ENCODE measurements at places on chromosomes 16 and 17.

DNA sequence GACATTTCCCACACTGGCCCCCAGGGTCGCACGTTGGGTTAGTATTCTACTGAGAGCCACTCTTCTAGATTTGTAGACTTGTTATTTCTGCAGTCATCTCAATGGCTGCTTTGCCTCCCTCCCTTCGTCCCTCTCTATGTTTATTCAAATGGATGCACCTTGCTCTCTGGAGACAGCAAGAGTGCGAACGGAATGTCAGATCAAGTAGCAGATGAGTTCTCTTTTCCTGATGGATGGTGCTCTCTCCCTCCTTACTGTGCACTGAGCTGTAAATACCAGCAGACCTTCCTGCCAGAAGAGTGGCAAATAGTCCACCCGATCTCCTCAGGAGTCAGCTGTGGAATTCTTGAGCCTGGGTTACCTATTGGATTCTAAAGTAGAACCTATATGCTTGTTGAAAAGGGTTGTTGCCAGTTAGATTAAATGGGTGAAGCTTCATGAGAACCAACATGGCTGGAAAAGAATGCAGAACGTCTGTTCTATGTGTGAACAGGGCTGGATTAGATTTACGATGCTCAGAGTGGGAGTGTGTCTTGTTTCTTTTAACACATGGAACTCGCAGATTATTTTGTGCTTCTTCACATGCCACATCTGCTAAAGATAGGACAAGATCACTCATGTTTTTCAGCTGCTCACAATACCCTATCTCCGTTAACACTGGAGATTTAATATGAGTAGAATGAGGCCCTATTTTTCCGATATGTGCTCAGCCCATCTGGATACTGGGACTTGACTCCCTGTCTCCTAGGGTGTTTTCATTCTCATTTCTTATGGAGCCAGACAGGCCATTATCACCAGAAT is 6.1 kb downstream of the GNAO1 start:
- no peak for DNase-seq

DNA sequence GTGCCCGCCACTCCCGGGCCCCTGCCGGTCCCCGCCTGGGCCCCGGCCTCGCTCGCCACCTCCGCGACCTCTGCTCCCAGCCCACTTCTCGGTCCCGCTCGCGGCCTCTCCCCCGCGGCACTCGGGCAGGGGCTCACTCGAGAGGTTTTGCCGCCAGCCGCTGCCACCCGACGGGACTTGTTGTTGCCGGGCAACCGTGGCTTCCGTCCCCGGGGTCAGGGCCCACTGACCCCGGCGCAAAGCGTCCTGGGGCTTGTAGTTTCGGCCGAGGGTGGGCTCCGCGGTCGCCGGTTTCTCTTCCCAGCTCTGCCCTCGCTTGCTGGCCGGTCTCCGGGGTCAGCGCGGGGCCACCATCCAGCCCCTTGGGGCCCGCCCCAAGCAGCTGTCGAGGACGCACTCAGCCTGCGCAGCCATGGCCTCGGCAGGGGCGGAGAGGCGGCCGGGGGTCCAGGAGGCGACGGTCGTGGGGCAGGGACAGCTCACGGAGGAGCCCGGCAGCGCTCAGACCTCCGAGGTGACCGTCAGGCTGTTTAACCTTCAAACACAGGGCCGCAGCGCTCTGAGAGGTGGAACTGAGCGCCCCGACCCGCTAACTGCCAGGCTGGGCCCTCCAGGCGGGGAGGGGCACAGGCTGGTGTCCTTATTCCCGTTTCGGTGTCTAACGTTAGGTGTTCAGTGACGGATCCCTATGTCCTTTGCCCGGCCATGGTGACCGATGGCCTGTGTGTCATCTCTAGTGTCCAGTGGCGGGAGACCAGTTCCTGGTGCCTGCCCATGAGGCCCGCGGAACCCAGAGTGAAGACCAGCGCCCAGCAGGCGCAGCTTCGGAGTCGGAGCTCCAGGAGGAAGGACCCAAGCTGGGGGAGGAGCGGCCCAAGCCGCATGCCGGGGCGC is at the start of the genes C16orf86 and ENKD1:
C16orf86 (plus strand) TSS at position 256 of the 894 bp plus-strand sequence; CDS start at position 413, 157 bp downstream.
ENKD1 (minus strand) TSS at position 192 of the 894 bp plus-strand sequence. CDS start 308 bp downstream, outside the sequence.
- DNase-seq = peak; percentile 80

DNA sequence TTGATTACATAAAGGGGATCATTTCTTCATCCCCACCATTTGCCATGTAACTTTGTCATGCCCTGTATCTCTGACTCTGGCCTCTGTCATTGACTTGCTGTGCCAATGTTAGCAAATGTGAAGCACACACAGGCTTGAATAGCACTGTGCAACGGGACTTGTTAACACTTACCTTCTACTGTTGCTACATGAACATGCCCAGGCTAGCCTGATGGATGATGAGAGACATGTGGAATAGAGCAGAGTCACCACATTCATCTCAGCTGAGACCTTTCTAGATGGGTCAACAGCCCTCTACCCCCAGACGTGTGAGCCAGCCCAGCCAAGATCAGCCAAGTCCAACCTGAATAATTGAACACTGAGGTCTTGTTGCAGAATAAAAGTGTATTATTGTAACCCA is 162.1 kb upstream of the SALL1 start:
- DNase-seq = no peak

DNA sequence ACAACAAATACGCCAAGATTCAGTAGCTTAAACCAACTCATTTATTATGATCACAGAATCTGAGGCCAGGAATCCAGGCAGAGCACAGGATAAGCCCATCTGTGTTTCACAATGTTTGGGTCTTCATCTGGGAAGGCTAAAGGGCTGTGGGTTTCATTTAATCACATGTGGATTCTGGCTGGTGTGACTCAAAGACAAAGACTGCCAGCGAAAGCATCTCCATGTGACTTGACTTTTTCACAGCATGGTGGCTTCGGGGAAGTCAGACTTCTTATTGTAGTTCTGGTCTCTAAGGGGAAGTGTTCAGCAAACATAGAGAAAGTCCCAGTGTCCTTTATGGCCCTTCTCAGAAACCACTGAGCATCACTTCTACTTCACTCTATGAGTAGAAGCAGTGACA is 1014.4 kb upstream of the GOT2 start:
- peak; percentile 4 for DNase-seq

DNA sequence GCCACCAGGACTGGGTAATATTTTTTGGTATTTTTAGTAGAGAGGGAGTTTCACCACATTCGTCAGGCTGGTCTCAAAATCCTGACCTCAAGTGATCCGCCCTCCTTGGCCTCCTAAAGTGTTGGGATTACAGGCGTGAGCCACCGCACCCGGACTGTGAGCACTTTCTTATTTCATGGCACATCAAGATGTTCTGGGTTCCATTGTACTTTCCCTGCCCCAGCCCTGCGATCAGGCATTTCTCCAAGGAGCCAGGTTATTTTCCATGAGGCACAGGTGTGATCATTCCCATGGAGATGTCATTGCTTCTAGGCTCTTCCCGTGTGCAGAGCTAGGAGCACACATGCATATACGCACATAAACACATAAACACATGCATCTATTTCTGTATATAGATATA is 2.6 kb upstream of the ANKRD40CL start:
- no peak for DNase-seq

GRCh38 chr16:85238233-85238647 is 126.0 kb upstream of the CIBAR2 start:
- peak; percentile 29 for DNase-seq

DNA sequence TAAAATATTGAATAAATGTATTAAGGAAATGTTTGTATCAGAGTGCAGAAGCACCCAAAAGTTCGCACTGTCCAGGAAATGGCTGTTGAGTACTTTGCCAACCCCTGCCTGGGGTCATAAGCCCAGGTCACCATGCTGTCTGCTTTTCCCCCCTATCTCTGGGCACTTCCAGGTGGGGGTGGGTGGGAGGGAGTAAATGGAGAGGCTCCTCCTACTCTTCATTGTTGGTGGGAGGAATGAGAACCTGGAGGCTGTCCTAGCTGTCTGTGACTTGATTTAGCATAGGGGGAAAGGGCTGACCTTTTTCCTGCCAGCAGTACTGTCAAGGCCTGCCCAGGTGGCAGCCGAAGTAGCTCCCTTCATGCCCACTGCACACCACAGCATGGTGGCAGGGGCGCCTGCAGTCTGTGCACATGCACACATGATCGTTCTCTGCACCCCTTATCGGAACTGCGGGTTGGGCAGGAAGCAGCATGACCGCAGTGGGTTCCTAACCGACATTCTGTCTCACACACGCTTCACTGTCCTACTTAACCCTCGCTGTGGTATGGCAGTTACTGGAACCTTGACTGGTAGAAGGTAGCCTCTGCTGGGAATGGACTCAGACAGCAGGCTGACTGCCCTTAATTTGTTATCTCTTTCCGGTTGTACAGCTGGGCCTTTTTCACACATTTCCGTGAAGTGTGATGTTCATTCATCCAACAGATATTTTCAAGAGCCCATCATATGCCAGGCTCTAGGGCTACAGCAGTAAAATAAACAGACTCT is 41.5 kb downstream of the LDHD start:
- no peak for DNase-seq

- peak; percentile 73 for DNase-seq
These were observed 12.2 kb upstream of the BEAN1 start for GRCh38 chr16:66414891-66415290.

GRCh38 chr17:66273586-66273848 is 28.9 kb upstream of the PRKCA start:
- no peak for DNase-seq

- DNase-seq = peak; percentile 91
These were observed 35.1 kb downstream of the MFSD11 start for GRCh38 chr17:76772842-76773525.

- no peak for DNase-seq
These were observed 9.3 kb downstream of the PRSS27 start for GRCh38 chr16:2710711-2711231.

- no peak for DNase-seq
These were observed 23.0 kb downstream of the CES1 start for GRCh38 chr16:55809851-55810250.

DNA sequence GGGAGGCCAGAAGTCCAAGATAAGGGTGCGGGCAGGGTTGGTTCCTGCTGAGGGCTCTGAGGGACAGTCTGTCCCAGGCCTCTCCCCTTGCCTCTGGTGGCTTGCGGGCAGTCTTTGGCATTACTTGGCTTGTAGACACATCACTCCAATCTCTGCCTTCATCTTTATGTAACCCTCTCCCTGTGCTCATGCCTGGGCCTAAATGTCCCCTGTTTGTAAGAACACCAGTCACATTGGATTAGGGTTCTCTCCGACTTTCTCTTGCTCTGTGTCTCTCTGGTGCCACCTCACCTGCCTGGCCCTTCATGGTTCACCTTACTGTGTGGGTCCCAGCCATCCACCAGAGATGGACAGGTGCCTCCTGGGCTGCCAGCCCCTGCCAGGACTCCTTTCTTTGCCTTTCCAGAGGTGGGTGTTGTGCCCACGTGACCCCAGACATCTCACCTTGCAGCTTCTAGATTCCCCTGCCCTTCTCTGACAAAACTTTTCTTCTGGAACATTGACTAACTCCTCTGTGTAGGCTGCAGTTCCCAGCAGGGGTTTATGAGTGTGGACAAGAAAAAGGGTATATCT is 205.8 kb downstream of the MSI2 start:
- DNase-seq = no peak

DNA sequence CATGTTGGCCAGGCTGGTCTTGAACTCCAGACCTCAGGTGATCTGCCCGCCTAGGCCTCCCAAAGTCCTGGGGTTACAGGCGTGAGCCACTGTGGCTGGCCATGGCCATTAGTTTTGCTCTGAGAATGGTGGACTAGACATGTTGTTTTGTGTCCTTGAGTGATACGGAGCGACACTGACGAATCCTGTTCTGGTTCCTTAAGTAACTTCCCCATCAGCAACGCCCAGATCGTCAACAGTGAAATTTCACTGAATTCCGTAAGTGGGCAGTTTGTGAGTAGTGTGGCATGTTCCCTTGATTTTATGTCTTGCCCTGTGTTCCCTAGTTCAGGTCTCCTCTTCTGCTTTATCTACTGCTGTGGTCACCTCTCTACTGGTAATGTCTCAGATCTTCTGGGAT is 67.4 kb downstream of the SNX29 start:
- DNase-seq = no peak

DNA sequence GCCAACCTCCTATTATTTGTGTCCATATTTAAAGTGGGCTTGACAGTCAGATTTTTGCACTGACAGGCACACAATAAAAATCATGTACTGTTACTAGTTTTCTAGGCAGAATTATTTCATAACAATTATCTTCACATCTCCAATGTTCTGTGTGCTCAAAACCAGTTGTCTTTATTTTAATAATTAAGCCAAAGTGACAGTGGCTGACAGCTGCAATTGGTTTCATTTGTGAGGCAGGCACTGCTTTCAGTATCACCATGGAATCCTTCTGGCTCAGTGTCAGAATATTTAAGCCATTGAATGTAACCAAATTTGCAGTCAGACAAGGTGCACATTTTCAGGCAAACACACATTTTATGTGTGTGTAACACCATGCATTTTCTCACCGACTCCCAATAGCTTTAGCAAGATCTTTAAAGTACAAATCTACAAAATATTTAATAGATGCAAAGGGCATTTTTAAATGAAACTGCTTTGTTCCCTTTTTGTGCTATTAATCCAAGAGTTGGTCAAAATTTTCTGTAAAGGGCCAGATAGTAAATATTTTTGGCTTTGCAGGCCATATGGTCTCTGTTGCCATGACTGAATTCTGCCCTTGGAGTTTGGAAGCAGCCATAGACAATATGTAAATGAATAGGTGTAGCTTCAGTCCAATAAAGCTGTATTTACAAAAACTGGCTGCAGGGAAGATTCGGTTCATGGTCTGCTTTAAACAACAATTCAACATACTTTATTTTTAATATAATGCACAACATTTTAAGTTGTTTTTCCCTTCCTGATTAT is 486.0 kb downstream of the KCNJ2 start:
- DNase-seq = no peak

- no peak for DNase-seq
These were observed 143.2 kb downstream of the NPIPB5 start for GRCh38 chr16:22653876-22654275.

- DNase-seq = no peak
These were observed 32.9 kb downstream of the PGS1 start for GRCh38 chr17:78411241-78411857.

DNA sequence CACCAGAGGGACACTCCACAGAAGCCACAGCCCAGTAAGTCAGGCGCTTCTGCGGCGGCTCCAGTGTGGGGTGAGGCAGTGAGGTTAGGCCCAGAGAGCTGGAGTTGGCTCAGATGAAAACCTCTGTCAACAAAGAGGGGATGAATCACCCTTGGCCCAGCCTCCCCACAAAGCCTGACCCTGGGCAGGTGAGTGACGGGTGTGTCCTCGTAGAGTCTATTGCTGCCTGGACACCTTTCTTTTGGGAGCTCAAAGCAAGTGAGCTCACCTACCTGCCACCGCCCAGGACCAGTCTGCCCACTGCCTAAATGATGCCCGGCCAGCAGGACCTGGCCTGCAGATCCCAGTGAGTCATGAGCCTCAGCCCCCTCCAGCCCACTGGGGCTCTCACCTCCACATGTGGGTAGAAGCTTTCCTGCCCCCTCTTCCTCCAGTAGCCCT is 24.9 kb upstream of the DBNDD1 start:
- DNase-seq = no peak

GRCh38 chr17:39139161-39139511 is 12.3 kb downstream of the PLXDC1 start:
- DNase-seq = peak; percentile 98

- DNase-seq = no peak
These were observed 916 bp downstream of the E2F4 start for GRCh38 chr16:67192781-67193361.

DNA sequence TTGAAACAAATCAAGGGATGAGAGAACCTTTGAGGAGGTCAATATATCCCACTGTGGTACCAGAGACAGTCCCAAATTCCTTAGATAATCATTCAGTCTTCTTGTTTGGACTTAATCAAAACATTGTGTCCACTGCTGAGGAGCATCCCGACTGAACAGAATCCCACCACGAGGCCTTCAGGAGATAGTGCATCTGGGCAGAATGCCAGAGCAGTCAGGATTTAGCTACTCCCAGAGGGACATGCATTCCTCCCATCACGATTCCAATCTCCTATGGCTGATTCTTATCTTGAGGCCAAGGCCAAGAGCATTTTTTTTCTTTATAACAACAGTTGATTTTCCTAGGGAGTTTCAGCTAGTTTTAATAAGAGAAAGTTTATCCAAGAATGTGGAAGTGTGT is 87.4 kb upstream of the COX10 start:
- DNase-seq = no peak
